Natural killer cell treated with Interleukin-12 subunit alpha and Interleukin-12 subunit beta and Interleukin-15 and Interleukin-18, amount 100 ng/mL, for 72 hours (primary cell): ENCODE measurements at places on chromosomes 6 and 20.

DNA sequence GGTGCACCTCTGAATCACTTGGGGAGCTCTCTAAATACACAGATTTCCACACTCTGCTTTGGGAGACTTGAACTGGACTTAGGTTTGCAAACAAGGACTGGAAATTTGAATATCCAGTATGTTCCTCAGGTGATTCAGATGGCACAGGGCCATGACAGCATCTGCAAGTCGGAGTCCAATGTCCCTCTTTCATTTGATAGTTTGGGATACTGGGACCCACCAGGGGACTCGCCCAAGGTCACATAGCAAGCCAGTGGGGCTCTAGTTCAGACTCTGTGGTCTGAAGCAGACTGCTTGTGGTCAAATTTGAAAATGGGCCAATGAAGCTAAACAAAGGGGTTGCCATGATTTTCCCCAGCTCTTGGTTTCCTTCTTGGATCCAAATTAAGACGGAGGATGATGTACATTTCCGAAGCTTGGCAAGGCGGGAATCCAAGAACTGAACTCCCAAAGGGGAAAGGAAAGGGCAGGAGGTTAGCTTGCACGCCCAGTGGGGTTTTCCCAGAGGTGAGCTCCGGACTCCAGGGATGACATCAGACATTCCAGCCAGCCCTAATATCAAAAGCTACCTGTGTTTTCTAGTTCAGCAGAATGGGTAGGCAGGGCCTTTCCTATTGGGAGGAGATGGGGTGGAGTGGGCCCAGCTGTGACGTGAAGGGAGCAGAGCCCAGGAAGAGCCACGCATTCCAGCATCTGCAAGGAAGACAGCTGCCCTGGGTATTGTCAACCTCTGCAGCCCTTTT lies 3.4 kb upstream of the SYS1 start:
- no peak for DNase-seq

DNA sequence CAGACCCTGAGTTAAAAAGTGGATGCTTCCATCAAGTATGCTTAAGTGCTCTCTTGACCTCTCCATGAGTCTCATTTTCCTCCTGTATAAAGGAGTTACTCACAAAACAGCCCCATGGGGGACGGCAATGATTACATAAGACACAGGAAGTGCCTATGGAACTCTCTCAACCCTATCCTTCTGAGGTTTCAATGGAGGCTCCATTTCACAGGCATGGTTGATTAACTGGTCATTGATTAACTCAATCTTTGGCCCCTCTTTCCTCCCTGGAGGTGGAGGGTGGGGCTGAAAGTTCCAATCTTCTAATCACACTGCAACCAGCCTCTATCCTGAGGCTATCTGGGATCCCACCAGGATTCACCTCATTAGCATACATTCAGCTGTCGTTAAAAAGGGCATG lies 29.3 kb downstream of the CST8 start:
- DNase-seq, result no peak

DNA sequence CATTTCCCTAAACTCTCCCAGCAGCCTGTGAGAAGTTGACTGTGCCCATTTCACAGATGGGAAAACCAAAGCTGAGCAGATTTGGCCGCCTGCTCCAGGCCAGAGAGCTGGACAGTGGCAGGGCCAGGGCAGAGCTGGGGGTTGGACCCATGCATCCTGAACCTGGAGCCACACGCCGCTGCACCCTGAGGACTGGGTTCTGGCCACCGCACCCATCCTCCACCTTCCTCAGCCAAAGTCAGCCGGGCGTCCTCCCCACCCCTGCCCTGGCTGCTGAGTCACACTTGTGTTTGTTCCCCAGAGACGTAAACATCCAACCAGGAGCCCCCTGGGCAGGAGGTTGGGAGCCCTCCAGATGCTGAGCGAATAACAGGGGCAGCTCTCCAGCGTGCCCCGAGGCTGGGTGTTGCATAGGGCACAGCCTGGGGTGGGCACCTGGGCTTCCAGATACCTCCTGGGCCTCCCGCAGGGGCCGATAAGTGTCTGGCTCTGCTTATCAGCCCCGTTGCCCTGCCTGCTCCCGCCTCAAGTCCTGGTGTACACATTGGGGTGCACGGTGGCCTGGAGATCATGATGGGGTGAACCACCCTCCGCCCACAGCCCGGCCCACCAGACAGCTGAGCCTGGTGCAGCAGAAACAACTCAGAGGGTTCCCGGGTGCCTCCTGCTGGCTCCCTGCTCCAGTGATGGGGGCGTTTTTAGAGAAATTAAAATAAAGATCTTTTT lies 23.8 kb downstream of the RBM38 start:
- DNase-seq, result no peak

DNA sequence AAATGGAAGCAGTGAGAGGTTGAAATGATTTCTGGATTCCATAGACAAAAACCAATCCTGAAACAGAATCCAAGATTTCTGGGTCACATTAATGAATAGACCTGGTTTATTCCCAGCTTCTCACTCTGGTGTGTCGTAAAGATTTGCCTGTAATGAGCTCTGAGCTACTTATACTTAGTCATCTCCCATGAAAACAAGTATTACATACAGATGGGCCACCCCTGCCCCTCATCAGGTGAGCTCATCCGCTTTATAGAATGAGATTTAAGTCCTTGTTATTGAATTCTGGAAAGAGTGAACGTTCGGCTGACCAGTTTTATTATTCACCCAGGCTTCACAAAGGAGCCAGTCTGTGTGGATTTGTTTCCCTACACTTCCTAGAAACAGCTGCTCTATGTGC lies 47.1 kb upstream of the TMEM181 start:
- no peak for DNase-seq

DNA sequence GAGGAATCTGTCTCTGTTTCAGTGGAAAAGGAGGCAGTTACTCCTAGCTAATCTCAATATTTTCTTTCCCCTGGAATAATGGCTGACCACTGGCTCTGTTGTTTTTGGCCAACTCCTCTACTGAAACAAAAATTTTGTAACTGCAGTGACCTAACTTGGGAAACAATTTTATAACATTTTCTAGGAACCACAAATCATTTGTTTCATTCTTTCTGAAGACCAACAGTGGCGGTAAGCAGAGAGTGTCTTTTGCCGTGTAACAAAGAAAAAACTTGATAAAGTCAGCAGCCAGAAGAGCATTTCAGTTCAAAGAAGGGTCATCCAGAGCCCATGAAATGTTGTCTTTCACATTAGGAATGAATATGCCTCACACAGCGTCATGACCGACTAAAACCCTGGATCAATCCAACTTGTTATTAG lies 11.8 kb upstream of the BFSP1 start:
- DNase-seq, result no peak

DNA sequence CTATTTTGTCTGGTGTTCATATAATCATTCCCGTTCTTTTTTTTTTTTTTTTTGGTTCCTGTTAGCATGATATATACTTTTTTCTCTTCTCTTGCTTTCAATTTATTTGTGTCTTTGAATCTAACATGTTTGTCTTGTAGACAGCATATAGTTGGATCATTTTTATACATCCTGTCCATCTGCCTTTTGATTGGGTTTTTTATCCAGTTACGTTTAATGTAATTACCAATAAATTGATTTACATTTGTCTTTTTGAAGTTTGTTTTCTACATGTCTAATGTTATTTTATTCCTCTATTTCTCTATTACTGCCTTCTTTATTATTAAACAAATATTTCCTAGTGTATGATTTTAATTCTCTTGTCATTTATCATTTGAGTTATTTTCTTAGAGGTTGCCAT lies 84.4 kb downstream of the B3GAT2 start:
- no peak for DNase-seq

DNA sequence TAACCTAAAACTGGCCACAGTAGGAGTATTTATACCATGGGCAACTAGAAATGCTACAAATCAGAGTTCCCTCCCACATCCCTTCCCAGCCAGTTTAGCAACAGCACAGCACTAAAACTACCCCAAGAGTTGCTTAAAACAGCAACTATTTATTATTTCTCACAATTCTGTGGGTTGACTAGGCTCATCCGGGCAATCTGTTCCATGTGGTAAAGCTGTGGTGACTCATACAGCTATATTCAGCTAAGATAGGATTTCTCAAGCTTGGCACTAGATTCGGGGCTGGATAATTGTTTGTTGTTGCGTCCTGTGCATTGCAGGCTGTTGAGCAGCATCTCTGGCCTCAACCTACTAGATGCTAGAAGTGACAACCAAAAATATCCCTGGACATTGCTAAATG lies 8.6 kb upstream of the HECA start:
- no peak for DNase-seq

GRCh38 chr6:130602151-130602770 lies 224.9 kb upstream of the SMLR1 start:
- no peak for DNase-seq
